HFF-Myc (cell line): ENCODE measurements at places on chromosomes 6 and 20.

DNA sequence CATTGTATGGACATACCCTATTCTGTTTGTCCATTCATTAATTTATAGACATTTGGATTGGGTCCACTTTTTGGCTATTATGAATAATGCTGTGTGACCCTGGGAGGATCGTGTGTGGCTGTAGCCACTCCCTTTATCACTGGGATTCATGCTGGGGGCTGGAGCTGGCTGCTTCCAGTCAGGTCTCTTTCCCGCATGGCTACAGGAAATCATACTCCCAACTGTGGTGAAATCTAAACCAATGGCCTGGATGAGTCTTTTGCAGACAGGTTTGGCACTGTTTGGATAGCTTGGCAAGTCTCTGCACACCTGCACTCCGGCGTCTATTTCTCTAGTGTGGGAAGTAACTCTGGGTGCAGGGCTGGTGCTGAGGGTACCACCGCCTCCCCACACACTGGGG lies 80.4 kb downstream of the RIN2 start:
- DNase-seq: no peak

DNA sequence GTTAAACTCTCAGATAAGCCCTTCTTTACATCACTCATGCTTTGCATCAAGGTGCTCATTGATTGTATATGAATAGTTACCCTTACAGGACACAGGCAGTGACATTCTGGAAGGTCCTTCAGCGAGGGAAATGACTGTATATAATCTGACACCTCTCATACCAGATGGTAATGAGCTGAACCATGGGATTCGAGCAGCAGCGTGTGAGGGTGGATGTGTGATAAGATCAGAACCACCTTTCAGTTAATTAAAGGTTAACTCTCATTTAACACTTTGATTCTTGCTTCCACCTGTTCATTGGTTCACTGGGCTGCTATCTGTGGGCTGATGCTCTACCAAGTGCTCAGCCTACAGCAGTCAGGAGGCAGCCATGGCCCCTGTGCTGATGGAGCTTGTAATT lies 24.2 kb downstream of the NEDD9 start:
- DNase-seq: no peak

DNA sequence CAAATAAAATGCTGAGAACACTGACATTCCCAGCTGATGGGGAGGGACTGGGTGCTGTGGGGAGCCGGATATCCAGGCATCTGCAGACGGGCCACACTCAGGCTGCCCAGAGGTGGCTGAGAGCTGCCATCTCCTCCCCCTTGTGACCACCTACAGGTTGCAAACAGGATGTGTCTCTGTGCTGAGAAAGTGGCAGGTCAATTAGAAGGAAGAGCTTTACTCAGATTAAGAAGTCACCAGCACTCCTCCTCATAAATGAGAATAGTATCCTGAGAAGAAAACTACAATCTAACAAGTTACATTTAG lies 63.0 kb downstream of the HUS1B start:
- DNase-seq: no peak

GRCh38 chr6:149277621-149278020 lies 39.9 kb upstream of the TAB2 start:
- DNase-seq: no peak

DNA sequence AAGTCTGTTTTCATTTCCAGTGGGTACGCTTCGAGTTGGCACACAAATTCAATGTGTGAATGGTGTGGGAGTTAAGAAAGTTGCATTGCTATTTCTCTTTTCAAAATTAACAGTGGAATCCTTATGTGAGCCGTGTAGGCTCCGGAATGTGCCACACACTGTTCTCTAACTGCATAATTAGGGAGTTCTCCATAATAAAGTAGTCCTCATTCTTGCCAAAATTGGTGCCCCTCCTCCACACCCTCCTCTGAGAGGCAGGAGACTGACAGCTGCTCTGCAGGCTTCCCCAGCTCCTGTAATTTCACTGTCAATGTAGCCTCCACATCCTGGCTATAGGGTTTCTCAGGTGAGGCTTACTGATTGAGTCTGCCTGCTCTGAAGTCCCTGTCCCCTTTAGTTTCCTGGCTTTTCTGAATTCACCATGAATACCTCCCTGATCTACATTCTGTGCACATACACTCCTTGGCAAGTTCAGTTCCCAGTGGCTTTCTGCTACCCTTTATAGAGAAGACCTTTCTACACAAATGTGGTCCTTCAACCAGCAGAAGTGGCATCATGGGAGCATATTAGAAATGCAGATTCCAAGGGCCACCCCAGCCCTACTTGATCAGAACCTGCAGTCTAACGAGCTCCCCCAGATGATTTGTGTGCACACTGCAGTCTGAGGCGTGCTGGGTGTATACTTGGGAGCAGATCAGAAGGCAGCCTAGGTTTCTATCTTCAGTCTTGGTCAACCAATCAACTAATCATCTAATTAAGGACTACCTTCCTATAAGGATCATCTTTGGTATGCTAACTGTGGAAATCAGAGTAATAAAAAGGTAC lies 19.9 kb upstream of the CCN6 start:
- DNase-seq: no peak

- no peak for DNase-seq
Measured at GRCh38 chr6:13234130-13234529, 94.2 kb downstream of the TBC1D7 start.

GRCh38 chr20:14955399-14955798 lies 618.0 kb upstream of the FLRT3 start:
- no peak for DNase-seq

- no peak for DNase-seq
Measured at GRCh38 chr6:112010328-112010727, 43.6 kb upstream of the CCN6 start.

DNA sequence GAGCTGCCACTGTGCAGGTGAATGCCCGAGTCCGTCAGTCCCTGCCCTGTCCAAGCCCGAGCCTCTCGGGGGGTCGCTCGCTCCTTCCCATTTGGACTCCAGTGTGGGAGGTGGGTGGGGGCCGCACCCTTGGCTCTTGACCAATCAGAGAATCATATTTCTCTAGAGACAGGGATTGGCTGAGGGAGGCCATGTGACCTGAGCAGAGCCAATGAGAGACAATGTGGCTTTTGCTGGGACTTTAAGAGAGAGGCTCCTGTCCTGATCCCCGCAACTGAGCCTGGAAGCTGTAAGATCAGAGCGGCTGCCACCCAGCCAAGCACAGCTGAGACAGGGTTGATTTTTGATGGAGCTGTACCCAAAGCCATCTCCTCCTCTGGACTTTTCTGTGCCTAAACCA lies 199.3 kb downstream of the TFAP2C start:
- no peak for DNase-seq

DNA sequence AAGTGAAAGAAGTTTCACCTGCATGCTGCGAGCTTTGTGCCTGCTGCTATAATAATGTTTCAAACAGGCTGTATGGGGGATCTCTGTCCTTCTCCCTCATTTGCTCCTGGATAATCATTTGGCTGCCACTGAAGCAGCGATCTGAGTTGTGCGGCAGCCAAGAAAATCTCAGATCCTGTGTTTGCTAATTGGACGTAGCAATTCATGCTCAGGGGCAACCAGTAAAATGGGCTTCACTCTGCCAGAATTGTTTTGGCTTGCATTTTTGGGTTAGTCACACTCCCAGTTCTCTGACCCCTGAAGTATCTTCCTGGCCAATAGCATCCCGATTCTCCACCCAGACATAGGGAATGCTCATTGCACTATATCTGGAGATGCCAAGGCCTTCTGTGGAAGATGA lies 13.7 kb upstream of the STXBP5 start:
- DNase-seq: no peak

DNA sequence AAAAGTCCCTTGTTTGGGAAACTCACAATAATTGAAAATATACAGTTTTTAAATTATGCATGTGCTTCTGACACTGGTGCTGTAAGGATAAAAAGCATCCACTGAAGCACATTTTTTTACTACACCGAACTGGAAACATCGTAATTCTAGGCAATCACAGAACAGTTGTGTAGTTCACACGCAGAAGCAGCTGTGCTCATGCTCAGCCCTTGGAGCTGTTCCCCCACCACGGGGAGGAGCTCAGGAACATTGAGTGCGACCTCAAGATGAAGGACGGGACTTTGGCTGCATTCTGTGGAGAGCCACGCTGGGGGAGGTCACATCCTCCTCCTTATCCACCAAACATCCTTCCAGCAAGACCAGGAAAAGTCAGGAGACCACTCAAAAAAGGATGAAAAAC lies 466.3 kb upstream of the CDH4 start:
- no peak for DNase-seq

DNA sequence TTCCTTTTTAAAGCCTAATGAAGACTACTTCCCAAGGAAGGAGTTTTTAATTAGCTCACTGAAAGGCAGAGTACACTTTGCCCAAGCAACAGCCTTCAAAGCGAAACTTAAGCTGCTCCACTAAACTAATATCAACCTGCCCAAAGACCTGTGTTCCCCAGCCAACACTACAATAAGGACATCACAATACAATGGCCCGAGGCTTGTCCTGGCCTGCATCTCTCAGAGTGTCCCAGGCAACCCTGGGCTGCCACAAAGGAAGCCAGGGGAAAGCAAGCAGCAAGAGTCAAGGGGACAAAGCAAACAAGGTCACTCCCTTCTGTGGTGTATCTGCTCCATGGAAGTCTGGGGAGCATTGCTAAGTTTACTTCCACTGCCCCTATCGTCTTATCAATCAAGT lies 52.3 kb downstream of the PIGU start:
- no peak for DNase-seq

DNA sequence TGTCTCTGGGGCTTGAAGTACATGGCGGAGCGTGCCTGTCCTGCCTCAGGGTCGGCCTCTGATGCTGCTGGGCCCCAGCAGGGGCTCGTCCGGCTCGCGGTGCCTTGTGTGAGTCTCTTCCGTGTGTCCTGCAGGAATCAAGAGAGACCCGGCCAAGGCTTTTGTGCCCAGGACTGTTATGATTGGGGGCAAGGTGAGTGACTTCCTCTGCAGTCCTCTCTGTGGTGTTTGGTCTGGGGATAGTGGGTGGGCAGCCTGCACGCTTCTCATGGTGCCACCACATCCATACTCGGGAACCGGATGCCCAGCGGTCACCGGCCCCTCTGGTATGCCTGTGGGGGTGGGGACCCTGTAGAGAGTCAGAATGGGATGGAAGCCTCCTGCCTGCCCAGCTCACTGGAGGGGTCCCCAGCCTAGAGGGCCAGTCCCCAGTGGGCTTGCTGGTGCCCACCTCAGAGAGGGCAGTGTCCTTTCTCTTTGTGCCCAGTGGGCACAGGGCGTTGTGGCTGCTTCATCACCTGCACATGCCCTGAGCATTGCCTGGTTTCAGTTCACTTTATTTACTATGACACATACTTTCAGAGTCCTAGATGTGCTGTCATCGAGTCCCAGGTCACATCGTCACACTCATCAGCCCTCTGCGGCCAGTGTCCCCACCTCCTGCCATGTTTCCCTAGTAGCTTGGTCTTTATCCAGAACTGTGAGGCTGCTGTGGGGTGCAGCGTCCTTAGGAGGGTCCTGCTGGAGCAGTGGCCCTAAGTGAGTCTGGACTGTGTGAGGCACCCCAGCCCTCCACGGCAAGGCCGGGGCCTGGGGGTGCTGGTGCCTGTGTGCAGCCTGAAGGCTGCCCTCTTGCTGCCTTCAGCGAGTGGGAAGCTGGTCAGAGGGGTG lies 40.7 kb downstream of the PYGB start:
- no peak for DNase-seq

GRCh38 chr6:155084431-155085123 lies 89.5 kb downstream of the TIAM2 start:
- DNase-seq: no peak

GRCh38 chr6:126026001-126026400 lies 39.7 kb downstream of the TRMT11 start:
- no peak for DNase-seq

DNA sequence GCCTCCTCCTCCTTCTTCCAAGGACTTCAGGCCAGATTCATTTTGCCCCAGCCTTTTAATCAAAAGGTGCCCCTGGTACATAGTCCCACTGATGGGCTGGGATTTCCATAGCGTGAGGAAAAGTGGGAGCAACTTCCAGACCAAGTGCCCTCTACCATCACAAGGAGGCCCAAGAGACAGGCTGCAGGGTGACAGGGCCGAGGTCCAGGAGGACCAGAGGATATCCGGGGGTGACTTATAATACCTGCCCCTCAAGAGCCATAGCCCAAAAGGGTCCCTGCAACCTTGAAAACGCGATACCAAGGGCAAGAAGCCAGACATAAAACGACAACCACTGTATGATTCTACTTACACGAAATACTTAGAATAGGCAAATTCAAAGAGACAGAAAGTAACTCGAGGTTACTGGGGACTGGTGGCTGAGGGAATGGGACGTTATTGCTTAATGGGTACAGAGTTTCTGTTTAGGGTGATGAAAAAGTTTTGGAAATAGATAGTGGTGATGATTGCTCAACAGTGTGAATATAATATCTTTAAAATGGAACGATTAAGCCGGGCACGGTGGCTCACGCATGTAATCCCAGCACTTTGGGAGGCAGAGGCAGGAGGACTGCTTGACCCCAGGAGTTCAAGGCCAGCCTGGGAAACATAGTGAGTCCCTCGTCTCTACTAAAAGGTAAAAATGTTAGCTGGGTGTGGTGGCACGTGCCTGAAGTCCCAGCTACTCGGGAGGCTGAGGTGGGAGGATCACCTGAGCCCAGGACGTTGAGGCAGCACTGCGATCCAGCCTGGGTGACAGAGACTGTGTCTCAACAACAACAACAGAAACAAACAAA lies 71.9 kb downstream of the NOL4L start:
- no peak for DNase-seq

GRCh38 chr6:22271081-22271480 lies 25.8 kb downstream of the PRL start:
- no peak for DNase-seq

GRCh38 chr20:50339466-50339901 lies 148.9 kb downstream of the CEBPB start:
- DNase-seq: no peak

- peak; percentile 66 for DNase-seq
Measured at GRCh38 chr6:1856381-1856780, 246.7 kb downstream of the FOXC1 start.

DNA sequence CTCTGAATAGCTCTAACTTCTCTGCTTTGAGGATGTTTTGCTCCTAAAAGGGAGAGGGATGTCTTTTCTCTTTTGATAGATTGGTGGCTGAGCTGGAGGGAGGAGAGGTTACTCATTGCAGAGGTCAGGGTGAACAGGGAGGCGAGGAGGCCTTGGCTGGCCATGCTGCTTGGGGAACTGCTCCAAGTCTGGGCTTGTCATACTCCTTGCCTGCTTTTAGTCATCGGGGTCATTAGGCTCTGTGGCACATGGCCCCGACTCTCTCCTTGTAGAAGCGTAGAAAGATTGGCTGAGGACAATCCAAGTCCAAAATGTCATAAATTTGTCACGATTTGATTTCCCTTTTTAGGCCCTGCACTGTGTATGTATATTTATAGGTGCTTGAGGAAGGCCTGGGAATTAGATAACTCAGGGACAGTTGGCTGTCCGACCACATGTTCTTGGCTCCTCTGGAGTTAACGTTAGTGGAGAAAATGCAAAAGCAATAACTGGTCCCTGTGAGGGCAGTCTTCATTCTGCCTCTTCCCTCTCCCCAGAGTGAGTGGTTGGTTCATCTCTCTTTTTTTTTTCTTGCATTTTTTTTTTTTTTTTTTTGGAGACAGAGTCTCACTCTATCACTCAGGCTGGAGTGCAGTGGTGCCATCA lies 160.1 kb downstream of the SCP2D1 start:
- DNase-seq: no peak

GRCh38 chr6:11210386-11211138 lies 21.9 kb downstream of the NEDD9 start:
- no peak for DNase-seq

GRCh38 chr6:84228198-84228543 lies 728 bp upstream of the CEP162 start:
- DNase-seq: no peak
